ENCODE measurements at places on chromosomes 7 and 10. TPM values are rescaled to one million over a fixed set of nuclear protein-coding genes. Genes with fewer than 3 reads are reported as not detected.

Gene OPN4
- total RNA-seq = not detected

Gene GTPBP10
- total RNA-seq = 37.7 TPM

Gene KAT6B
- 21.2 TPM for total RNA-seq

Gene SHTN1
- 0.07 TPM for total RNA-seq

Gene ETV1
- not detected for total RNA-seq

Gene NPSR1
- total RNA-seq = not detected

Gene PRKCQ
- total RNA-seq = 36.0 TPM

Gene SLIT1
- total RNA-seq = 0.26 TPM

Gene H2BK1
- total RNA-seq = 0.83 TPM

Gene PDZD7
- 0.93 TPM for total RNA-seq

Gene EVX1
- not detected for total RNA-seq

Gene METTL27
- 1.3 TPM for total RNA-seq

Gene TAF6
- total RNA-seq = 68.4 TPM

Gene BBIP1
- total RNA-seq = 31.1 TPM

Gene TSPAN12
- total RNA-seq = not detected

Gene RAB19
- total RNA-seq = 23.0 TPM

Gene STEAP1
- 1.1 TPM for total RNA-seq

Gene RPEL1
- not detected for total RNA-seq

Gene VSTM2A
- not detected for total RNA-seq

Gene DYNC1I1
- not detected for total RNA-seq
